Mucosa of gallbladder (tissue), 1 donor: ENCODE measurements at places on chromosomes 3 and 15.

GRCh38 chr15:31261266-31262142, 65.1 kb upstream of the KLF13 start:
- no peak for DNase-seq

DNA sequence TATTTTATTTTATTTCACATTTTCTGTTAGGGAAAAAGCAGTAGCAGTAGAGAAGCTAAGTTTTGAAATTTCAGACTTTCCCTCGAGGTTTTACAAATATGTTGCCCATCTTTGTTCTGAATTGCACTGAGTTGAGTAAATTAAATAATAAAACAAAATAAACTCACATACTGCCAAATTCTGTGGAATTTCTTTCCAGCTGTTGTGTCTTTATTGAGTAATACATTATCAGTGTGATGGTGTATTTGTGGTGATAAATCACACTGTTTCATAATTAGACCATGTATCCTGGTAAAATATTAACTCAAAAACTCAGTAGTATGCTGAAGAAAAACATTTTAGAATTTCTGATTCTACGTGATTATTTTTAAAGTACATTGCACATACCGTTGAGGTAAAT, 592.1 kb downstream of the SI start:
- DNase-seq = no peak

DNA sequence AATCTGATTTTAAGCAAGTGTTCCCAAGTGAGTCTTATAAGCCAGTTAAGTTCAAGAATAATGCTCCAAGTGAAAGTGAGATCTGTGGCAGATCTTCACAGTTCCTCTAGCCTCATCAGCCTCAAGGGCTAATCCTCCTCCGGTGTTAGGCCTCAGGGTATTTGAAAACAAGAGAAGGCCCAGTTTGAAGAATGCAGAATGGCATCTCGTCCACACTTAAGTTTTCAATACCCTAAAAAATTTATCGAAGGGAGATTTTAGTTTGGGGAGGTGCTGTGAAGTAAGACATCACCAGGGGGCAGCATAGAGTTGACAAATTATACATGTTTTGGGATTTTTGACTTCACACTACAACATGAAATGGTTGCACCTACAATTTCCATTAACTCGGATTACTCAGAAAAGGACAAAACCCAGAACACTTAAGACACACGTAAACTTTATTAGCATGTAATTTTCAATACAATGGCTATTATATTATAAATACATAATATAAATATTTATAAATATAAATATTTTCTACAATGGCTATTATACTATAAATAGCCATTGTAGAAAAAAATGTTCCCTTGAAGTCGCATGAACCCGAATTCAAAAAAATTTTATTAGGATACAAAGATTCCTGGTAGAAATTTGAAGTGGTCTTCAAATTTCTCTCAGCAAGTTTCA, 2.3 kb upstream of the TMEM266 start:
- peak; percentile 24 for DNase-seq

DNA sequence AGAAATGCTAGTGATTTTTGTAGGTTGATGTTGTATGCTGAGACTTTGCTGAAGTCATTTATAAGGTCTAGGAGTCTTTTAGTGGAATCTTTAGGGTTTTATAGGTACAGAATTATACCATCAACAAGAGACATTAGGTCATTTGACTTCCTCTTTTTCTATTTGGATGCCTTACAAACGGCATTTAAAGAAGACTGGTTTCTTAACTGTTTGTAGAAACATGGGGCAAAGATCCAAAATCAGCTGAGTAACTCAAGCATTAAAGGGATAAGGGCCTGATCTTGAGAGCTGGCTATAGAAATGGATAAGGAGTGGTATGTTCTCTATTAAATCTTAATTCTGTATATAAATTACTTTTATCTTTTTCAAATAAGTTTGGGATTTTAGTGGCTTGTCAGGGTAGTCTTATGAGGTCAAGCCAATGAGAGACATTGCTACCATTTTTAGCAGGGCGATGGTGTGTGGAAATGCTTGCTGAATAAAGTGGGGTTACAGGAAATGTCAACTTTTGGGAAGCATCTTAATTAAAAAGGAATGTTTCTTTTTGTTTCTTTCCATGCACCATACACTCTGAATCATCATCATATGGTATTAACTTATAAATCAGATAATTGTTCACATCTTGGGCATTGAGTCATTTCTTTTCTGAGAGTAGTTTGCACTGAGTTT, 197.7 kb upstream of the GBE1 start:
- DNase-seq = no peak

- DNase-seq = no peak
Observed at GRCh38 chr3:59438492-59438891, 388.7 kb upstream of the CFAP20DC start.

DNA sequence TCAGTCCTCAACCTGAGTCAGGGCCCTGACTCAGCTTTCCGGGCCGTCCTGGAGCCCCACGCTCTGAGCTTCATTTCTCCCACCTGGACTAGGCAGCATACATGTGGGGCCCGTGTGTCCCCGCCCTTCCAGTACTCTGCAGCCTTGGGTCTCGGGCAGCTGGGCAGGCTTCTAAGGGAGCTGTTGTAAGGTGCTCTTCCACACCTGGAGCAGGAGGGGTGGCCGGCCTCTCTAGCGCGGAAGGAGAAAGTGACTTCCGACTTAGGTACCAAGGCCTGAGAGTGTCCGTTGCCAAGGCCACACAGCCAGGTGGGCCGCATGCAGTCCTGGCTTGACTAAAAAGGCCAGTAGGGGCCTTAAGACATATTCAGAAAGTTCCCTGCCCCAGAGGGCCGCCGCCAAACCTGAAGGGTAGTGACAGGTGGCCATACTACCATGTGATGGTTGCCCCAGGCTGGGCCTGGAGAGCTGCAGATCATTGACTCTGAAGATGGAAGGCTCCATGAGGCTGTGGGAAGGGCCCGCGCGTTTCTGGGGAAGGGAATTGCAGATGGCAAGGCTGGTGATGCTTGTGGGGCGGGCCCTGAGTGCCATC, 9.4 kb upstream of the SEMA3B start:
- DNase-seq = no peak

GRCh38 chr3:184524981-184525336, 36.6 kb upstream of the EPHB3 start:
- no peak for DNase-seq
